ENCODE measurements at places on chromosomes 13 and 19. TPM values are rescaled to one million over a fixed set of nuclear protein-coding genes. Genes with fewer than 3 reads are reported as not detected.

Gene TUBA3C
- total RNA-seq: not detected

Gene PLVAP
- not detected for total RNA-seq

DNA sequence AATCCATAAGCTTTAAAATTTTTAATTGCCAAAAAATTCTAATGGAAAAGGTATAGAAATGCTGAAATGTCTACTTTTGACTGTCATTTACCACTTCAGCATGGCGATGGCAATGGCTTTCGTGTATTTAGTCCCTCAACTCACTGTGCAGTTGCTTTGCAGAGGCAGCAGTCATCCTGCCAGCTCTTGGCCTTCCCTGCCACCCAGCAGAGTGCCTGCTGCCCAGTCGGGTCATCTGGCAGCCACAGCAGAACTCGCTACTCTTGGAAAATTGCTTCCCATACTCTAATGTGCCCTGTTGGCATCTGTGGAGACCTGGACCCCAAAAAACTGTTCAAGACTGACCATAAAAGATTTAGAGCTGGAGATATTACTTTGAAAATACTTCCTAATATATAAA, 383.2 kb downstream of the UQCRFS1 start:
- H3K4me1 ChIP-seq: no peaks in the 10 kb centered on the region
- H3K4me3 ChIP-seq: no peak overlapping the region
- no peak overlapping the region for H3K27ac ChIP-seq
- peaks cover 4% of the 10 kb centered on the region for H3K27me3 ChIP-seq
- no peaks in the 10 kb centered on the region for H3K36me3 ChIP-seq
- DNase-seq: no peak

DNA sequence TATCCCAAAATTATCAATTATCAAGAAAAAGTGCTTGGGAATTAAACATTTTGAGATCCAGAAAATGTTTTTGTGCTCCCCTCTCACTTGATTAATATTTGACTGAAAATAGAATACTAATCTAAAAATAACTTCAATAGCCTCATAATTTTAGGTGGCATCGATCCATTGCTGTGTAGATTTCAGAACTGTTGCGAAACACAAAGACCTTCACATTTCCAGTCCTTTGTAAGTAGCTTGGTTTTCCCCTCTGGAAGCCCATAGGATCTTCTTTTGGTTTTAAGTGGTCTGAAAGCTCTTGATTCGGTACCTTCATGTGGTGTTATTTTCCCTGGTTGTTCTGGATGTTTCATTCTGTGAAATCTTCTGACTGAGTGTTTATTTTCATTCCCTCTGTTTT, 176.5 kb downstream of the NUFIP1 start:
- no peak overlapping the region for H3K27ac ChIP-seq
- no peak overlapping the region for H3K4me3 ChIP-seq
- no peak for DNase-seq
- H3K4me1 ChIP-seq: peaks cover 77% of the 10 kb centered on the region
- no peaks in the 10 kb centered on the region for H3K36me3 ChIP-seq

DNA sequence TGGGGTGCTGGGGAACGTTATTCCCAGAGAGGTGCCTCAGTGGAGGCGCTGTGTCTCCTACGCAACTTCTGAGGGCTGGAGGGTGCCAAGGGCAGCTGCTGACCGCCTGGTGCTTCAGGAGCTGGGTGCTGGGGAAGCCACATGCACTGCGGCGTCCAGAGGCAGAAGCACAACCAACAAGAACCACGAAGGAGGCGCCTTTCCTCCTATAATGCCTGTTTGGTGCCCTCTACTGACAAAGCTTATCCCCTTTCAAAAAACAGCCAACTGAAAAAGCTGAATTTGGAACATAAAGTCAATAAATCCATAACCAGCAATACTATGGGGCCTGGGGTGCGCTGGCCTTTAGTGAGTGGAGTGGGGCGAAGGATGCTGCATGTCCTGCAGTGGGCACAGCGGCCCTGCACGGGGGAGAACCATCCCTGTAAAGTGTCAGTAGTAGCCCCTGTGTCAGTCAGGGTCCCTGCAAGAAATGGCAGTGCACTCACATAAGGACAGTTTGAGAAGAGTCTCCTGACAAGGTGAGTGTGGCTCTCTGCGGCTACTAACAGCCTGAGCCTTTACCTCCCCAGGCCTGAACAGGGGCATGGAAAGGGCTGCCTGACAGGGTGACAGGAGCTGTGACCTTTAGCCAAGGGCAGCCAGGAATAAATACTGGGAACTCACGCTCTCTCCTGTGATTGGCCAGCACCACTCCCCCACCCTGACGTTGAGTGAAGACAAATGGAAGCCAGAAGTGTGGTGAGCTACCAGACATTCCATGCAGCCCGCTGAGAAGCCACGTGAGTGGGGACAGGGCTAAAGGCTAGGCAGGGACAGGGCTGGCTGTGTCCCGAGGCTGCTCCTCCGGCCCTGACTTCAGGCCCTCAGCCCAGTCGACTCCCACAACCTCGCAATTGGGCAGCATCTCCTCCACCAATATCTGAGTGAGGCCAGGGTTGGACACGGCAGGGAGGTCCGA, 4.5 kb upstream of the B3GNT8 start:
- DNase-seq: peak; percentile 46
- H3K4me3 ChIP-seq: no peak overlapping the region
- peaks cover 30% of the 10 kb centered on the region for H3K4me1 ChIP-seq
- H3K27ac ChIP-seq: no peak overlapping the region

Gene ZNF563
- 2.1 TPM for total RNA-seq

Gene KIR2DL4
- not detected for total RNA-seq

Gene ELOF1
- total RNA-seq: 92.1 TPM

DNA sequence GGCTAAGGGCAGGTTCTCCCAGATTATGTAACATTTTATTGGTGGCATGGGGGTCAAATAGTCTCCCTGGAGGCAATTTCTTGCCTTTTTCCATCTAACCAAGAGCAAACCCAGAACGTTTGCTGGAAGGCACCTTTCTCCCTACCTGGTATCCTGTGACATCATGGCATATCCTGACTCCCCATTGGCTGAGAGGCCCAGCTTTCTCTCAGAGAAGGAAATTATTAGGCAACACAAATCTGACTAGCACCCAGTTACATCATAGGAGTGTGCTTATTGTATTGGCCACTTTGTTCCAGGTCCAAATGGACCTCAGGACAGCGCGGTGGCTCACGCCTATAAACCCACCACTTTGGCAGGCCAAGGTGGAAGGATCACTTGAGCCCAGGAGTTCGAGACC, 13.0 kb downstream of the NTN5 start:
- DNase-seq: no peak
- H3K4me1 ChIP-seq: peaks cover 20% of the 10 kb centered on the region
- H3K4me3 ChIP-seq: no peak overlapping the region
- no peaks in the 10 kb centered on the region for H3K36me3 ChIP-seq
- no peaks in the 10 kb centered on the region for H3K27me3 ChIP-seq

DNA sequence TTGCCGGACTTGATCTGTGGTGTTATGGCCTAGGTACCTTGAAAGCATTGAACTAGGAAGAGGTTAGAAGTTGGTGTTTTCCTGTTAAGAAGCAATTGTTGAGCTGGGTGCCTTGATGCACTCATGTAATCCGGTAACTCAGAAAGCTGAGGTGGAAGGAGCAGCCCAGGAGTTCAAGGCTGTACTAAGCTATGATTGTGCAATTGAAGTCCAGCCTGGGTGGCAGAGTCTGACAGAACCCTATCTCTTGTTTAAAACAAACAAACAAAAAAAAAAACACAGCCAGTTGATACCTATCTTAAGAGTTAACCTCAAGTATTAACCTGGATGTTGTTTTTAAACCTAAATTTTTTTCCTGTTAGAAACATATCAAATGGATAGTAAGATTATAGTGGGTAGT, 19.3 kb downstream of the SAFB start:
- no peak overlapping the region for H3K27ac ChIP-seq
- H3K4me1 ChIP-seq: peaks cover 41% of the 10 kb centered on the region
- no peaks in the 10 kb centered on the region for H3K27me3 ChIP-seq

DNA sequence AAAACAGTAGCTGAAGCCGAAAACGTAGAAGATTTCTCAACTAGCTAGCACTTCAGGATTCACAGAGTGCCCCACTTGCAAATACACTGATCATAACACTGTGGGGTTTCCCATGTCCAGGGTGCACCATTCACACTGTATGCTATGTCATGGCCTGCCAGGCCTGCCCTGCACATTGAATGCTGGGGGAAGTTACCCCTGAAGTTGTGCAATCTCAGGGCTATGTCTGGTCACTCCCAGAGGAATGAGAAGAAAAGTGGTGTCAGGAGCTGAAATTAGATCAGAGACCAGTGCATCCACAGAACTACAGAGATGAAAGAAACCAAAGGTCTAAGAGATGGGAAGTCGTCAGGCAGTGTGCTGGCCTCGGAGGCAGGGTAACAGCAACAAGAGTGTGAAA, 196.8 kb downstream of the RAP2A start:
- DNase-seq: no peak
- no peaks in the 10 kb centered on the region for H3K36me3 ChIP-seq
- no peaks in the 10 kb centered on the region for H3K4me1 ChIP-seq

GRCh38 chr19:45180936-45181335, 2.4 kb downstream of the BLOC1S3 start:
- H3K4me3 ChIP-seq: peak overlapping the region; percentile 85
- peaks cover 25% of the 10 kb centered on the region for H3K4me1 ChIP-seq
- H3K27ac ChIP-seq: peak overlapping the region; percentile 6
- H3K27me3 ChIP-seq: peaks cover 4% of the 10 kb centered on the region
- DNase-seq: no peak

DNA sequence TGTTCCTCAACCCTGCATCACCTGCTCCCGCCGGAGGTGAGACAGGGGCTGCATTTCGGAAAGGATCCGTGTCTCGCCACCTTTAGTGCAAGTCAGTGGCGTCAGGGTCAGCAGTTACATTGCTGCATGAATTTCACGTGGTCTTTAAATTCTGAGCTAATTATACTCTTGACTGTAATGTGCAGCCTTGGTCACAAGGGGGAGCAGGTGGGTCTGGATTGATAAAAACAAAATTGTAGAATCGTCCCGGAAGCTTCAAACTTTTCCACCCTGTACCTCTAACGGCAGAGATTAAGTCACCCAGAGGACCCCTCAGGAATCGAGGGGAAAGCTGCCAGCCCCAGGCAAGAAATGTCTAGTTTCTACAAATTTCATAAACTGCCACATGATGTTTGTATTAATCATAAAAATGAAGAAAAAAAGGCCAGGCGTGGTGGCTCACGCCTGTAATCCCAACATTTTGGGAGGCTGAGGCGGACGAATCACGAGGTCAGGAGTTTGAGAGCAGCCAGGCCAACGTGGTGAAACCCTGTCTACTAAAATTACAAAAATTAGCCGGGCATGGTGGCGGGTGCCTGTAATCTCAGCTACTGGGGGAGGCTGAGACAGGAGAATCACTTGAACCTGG, 20.2 kb downstream of the BBC3 start:
- DNase-seq: peak; percentile 72
- H3K27ac ChIP-seq: peak overlapping the region; percentile 92
- H3K27me3 ChIP-seq: peaks cover 6% of the 10 kb centered on the region

Gene SIN3B
- 37.6 TPM for total RNA-seq

Gene ZNF66
- 1.5 TPM for total RNA-seq

DNA sequence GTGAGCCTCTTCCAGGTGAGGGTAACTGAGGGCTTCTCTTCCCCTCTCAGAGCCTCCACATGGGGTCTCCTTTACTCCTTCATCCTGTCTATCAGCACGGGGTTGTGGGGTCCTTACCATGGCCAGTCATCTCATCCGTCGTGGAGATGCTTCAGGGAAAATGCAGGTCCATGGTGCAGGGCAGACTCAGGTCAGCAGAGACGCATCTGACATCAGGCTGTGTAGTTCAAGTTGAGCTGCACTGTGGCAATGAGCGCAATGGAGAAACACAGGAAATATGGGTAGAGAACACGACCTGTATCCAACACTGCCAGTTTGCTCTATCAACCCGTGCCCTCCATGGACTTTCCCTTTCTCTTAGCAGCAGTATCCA, 13.9 kb downstream of the LILRA5 start:
- H3K4me3 ChIP-seq: no peak overlapping the region
- DNase-seq: no peak
- no peak overlapping the region for H3K27ac ChIP-seq
- H3K36me3 ChIP-seq: no peaks in the 10 kb centered on the region
- peaks cover 11% of the 10 kb centered on the region for H3K27me3 ChIP-seq

Gene FARP1
- total RNA-seq: 174 TPM

GRCh38 chr19:51480590-51480989, 2.3 kb downstream of the CEACAM18 start:
- DNase-seq: no peak
- no peaks in the 10 kb centered on the region for H3K4me1 ChIP-seq
- H3K4me3 ChIP-seq: no peak overlapping the region
- no peak overlapping the region for H3K27ac ChIP-seq
- H3K36me3 ChIP-seq: no peaks in the 10 kb centered on the region

DNA sequence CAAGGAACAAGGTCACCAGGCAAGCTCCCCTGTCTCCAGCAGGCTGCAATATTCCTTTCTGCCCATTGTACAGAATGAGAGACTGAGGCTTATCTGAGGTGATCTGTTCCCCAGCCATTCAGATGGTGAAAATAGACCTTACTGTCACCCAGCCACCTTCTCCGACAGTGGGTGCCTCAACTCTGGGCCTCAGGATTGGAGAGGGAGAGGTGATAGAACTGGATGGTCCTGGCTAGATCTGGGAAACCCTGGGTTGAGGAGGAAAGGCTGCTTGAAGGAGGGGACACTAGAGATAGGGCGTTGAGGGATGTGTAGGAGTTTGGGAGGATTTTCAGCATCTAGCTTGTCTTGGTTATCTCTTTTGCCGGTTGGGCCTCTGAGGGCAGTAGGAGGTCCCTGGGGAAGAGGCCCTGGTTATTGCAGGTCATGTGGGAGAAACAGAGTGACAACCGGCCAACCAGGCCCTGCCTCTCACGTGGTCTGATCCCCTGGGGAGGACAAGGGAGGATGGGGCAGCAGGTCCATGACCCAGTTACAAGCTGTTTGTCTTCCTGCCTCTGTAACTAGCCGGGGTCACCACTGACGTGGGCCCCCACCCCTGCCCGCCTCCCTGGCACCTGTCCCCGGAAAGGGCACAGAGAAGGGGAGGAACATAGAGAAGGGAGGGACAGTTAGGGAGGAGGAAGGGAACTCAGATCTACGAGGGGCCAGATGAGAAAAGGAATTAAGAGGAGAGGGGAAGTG, 8.2 kb downstream of the NFIC start:
- peaks cover 4% of the 10 kb centered on the region for H3K27me3 ChIP-seq
- H3K36me3 ChIP-seq: no peaks in the 10 kb centered on the region
- no peak for DNase-seq
- H3K27ac ChIP-seq: peak overlapping the region; percentile 73

Gene C19orf85
- not detected for total RNA-seq

Gene POLR1G
- total RNA-seq: 14.7 TPM

DNA sequence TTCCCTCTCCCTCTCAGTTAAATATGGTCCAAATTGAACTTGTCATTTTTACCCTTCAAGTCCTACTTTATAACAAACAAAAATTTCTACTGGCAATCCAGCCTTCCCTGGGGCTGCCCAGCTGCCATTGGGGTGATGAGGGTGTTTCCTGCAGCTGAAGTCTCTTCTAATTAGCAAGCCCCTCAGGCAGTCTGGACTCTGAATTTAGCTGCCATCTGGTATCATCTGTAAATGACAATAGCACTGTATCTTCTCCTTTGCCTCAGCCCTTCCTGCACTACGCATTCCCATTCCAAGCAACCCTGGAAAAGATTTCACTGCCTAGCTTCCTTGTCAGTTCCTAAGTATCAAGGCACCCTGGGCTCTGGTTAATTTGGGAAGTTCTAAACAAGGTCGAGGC, 331.1 kb upstream of the KLF12 start:
- peaks cover 14% of the 10 kb centered on the region for H3K27me3 ChIP-seq

Gene CYP4F8
- total RNA-seq: not detected

GRCh38 chr13:112688560-112689302, 1.1 kb upstream of the ATP11A start:
- no peaks in the 10 kb centered on the region for H3K36me3 ChIP-seq
- peaks cover 9% of the 10 kb centered on the region for H3K4me1 ChIP-seq
